ENCODE measurements at places on chromosomes 12 and 14. TPM values are rescaled to one million over a fixed set of nuclear protein-coding genes. Genes with fewer than 3 reads are reported as not detected.

YBX3 gene
- 39.7 TPM for total RNA-seq

NKX2-1 gene
- total RNA-seq = not detected

NCAPD2 gene
- 157 TPM for total RNA-seq

FGF6 gene
- not detected for total RNA-seq

PRH2 gene
- not detected for total RNA-seq

KIF26A gene
- 0.53 TPM for total RNA-seq

CLSTN3 gene
- total RNA-seq = 116 TPM

BRF1 gene
- total RNA-seq = 42.2 TPM

EID3 gene
- total RNA-seq = 5.8 TPM

IL26 gene
- total RNA-seq = not detected

DENR gene
- 50.9 TPM for total RNA-seq

CLEC2B gene
- 94.5 TPM for total RNA-seq

GPR84 gene
- 0.31 TPM for total RNA-seq

TMTC2 gene
- 3.6 TPM for total RNA-seq

MYF5 gene
- total RNA-seq = not detected

All from activated naive CD4-positive, alpha-beta T cell treated with anti-CD3 and anti-CD28 coated beads, Interleukin-2, amount 10 ng/mL, durations not matched to agents 5 hours and 36 hours (primary cell).